ENCODE measurements at places on chromosomes 11 and 22. TPM values are rescaled to one million over a fixed set of nuclear protein-coding genes. Genes with fewer than 3 reads are reported as not detected.

GRCh38 chr11:3933165-3933628 is 77.7 kb downstream of the STIM1 start:
- H3K27me3 ChIP-seq = no peaks in the 10 kb centered on the region
- no peak overlapping the region for H3K27ac ChIP-seq
- H3K36me3 ChIP-seq = no peaks in the 10 kb centered on the region
- no peak overlapping the region for H3K4me3 ChIP-seq

DNA sequence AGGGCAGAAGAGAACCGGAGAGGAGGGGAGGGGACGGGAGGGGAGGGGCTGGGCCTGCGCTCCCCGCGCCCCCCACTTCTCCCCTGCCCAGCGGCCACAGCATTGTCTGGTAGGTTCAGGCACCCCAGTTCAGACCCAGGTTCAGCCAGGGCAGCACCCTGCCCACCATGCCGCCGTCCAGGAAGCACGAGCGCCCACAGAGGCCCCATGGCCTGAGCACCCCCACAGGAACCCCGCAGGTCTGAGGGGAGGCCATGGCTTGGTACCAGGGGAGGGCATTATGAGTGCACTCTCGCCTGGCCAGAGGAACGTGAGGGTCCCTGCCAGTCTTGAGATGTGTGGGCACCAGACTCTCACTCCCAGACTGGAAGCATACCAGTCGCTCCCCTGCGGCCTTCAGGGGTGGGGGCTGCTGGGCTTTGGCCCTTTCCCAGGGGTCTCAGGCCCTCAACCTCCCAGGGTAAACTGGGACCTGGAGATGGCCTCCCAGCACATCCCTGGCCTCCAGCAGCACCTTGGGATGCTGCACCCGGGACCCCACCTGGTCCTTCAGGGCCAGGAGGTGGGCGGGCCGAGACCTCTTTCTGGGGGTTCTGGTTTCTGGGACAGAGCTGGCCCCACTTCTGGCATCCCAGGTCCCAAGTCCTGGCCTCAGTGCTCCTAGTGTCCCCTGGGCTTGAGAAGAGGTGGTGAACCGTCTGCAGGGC is 597 bp upstream of the PLXNB2 start:
- H3K36me3 ChIP-seq = no peaks in the 10 kb centered on the region
- H3K27me3 ChIP-seq = no peaks in the 10 kb centered on the region
- H3K4me1 ChIP-seq = peaks cover 27% of the 10 kb centered on the region
- no peak overlapping the region for H3K27ac ChIP-seq

- no peaks in the 10 kb centered on the region for H3K36me3 ChIP-seq
- H3K4me1 ChIP-seq = no peaks in the 10 kb centered on the region
- no peak overlapping the region for H3K27ac ChIP-seq
- H3K4me3 ChIP-seq = no peak overlapping the region
- no peak for DNase-seq
- H3K27me3 ChIP-seq = peaks cover 18% of the 10 kb centered on the region
Observed at GRCh38 chr11:15072551-15073143, 746 bp upstream of the CALCB start.

GRCh38 chr11:13308704-13309103 is 31.1 kb downstream of the BMAL1 start:
- no peaks in the 10 kb centered on the region for H3K36me3 ChIP-seq
- no peak for DNase-seq
- H3K27ac ChIP-seq = no peak overlapping the region
- H3K27me3 ChIP-seq = no peaks in the 10 kb centered on the region
- no peaks in the 10 kb centered on the region for H3K4me1 ChIP-seq

Gene LDHAL6A
- total RNA-seq = not detected

GRCh38 chr11:2402890-2403645 is 2.5 kb downstream of the TSSC4 start:
- no peaks in the 10 kb centered on the region for H3K27me3 ChIP-seq
- peaks cover 18% of the 10 kb centered on the region for H3K4me1 ChIP-seq
- H3K36me3 ChIP-seq = no peaks in the 10 kb centered on the region
- no peak for DNase-seq
- no peak overlapping the region for H3K27ac ChIP-seq

DNA sequence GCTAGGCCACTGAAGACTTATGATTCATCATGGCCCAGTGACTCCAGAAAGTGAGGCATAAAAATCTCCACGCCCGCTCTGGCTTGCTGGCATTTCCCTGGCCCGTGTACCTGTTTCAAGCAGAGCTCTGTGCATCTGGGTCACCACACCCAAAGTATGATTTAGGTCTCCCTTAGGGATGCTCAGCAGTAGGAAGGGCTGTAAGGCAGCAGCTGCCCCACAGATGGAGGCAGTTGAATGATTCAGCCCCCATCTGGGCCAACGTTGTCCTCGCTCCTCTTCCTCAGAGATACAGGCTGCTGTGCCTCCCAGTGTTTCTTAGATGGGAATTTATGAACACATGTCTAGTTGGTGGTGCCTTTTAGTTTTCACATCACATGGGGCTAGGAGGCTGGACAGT is 21.6 kb downstream of the GPR83 start:
- H3K27me3 ChIP-seq = no peaks in the 10 kb centered on the region
- DNase-seq = no peak
- H3K4me1 ChIP-seq = no peaks in the 10 kb centered on the region
- H3K27ac ChIP-seq = no peak overlapping the region
- H3K4me3 ChIP-seq = no peak overlapping the region

Gene FAM227A
- 1.9 TPM for total RNA-seq

Gene FAR1
- total RNA-seq = 72.3 TPM

DNA sequence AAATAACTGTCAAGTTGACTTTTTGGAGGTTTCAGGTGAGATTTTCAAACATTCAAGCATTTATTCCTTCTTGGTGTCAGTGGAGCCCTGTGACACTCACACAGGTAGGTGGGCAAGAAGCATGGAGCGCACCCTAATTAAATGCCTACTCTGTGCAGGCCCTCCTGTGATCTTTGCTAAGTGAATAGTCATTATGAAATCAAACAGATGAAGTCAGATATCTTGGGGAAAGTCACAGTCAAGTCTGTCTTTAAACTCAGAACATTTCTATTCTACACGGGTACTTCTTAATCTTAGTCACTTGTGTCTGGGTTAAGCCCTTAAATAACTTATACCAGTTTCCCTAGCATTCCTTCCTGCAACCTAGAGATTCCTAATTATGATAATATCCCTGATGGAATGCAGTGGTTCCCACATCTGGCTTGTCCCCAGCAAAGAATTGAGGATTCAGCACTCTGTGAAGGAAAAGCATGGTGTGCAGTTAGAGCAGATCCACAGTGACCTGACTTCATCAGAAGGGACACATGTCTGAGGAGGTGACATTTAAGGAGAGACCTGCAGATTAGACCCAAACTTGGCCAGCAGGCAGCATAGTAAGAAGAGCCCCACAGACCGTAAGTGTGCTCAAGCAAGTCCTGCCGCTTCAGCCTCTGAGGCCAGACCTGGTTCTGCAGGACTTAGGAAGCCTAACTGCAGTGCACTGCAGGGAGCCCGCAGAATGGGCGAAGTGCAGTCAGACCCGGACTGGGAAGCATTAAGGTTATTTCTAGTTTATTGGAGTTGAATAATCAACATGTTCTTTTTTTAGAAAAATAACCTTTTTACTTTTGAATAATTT is 85.3 kb upstream of the GAL start:
- no peak overlapping the region for H3K4me3 ChIP-seq
- H3K27me3 ChIP-seq = no peaks in the 10 kb centered on the region
- no peaks in the 10 kb centered on the region for H3K4me1 ChIP-seq
- no peak for DNase-seq

DNA sequence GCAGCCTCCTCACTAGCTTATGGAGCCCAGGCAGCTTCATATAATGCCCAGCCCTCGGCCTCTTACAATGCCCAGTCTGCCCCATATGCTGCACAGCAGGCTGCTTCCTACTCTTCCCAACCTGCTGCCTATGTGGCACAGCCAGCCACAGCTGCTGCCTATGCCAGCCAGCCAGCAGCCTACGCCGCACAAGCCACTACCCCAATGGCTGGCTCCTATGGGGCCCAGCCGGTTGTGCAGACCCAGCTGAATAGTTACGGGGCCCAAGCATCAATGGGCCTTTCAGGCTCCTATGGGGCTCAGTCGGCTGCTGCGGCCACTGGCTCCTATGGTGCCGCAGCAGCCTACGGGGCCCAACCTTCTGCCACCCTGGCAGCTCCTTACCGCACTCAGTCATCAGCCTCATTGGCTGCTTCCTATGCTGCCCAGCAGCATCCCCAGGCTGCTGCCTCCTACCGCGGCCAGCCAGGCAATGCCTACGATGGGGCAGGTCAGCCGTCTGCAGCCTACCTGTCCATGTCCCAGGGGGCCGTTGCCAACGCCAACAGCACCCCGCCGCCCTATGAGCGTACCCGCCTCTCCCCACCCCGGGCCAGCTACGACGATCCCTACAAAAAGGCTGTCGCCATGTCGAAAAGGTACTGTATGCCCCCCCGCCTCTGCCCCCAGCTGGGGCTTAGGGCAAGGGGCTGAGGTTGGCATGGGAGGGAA is 8.8 kb downstream of the RBM14 start:
- no peaks in the 10 kb centered on the region for H3K27me3 ChIP-seq
- peaks cover 46% of the 10 kb centered on the region for H3K36me3 ChIP-seq
- H3K4me1 ChIP-seq = peaks cover 6% of the 10 kb centered on the region
- no peak overlapping the region for H3K27ac ChIP-seq

DNA sequence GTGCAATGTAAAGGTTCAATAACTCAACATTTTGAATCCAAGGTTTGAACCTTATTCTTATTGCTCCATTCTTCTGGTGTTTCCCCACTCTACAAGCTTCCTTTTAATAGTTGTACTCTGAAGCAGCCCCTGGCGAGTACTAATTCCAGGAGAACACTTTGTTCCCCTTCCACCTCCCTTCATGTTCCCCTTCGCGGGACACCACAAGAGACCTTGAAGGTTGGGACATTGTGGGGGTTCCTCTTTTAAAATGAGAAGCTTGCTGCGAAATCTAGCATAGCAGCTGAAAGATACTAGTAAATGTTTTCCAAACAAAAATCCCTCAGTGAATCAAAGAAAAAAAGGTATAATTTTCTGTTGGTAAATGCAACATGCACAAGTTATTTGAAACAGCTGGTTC is 626.3 kb upstream of the LRRC4C start:
- no peaks in the 10 kb centered on the region for H3K27me3 ChIP-seq
- DNase-seq = no peak
- H3K4me3 ChIP-seq = no peak overlapping the region

Gene NAV2
- 45.8 TPM for total RNA-seq

Gene FADS1
- total RNA-seq = 109 TPM

DNA sequence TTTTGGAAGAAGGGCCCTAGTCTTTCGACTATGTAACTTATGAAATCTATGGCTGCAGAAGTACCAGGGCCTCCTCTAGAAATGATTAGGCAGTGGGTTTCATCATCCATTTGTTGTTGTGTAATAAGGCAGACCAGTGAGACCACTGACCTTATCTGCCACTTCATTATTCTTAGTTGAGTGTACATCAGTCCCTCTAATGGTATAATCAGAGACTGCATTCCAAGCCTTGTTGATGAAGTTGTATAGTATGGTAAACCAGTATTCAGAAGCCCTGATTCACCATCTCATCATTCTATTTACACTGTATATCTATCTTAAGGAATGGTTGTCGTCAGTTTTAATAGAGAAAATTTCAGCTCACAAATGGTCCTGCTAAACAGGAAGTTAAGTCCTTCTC is 32.2 kb upstream of the GRIA4 start:
- no peaks in the 10 kb centered on the region for H3K4me1 ChIP-seq
- H3K27me3 ChIP-seq = no peaks in the 10 kb centered on the region
- H3K36me3 ChIP-seq = no peaks in the 10 kb centered on the region
- no peak overlapping the region for H3K4me3 ChIP-seq

Gene VSIG10L2
- not detected for total RNA-seq

DNA sequence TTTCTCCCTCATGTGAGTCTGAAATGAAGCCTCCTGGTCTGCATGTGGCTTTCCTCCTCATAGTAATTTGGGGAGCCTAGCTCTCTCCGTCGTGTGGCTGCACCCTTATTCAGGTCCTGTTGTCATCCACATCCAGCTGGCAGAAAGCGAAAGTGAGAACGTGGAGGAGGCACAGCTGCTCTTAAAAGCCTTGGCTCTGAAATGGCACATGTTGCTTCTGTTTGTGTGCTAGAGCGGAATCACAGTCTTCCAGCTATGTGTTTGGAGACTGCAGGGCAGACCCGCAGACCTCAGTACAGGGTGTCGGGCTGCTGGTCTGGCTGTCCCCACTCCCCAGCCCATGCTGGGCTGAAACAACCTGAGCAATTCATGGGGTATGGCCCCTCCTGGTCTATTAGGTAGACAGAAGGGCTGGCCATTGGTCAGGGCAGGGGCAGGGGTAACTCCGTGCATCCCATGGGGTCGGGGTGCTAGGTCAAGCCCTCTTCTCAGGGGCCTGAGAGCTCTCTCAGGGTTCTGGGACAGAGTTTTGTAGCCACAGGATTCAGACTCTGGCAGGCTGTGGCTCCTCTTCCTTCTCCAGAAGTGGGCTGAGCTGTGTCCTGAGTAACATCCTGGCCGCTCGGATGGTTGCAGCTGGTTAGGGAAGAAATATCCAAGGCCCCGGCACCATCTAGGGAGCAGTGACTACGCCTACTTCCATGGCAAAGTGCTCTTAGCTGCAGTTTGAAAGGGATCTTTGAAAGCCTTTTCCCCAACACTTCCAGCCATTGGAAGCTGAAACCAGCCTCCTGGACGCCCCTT is 50.6 kb downstream of the C11orf96 start:
- H3K27ac ChIP-seq = no peak overlapping the region
- H3K27me3 ChIP-seq = peaks cover 3% of the 10 kb centered on the region
- H3K4me3 ChIP-seq = no peak overlapping the region
- no peaks in the 10 kb centered on the region for H3K4me1 ChIP-seq

Gene OR52I2
- total RNA-seq = not detected

Gene OR5B21
- total RNA-seq = not detected

Gene APOBEC3B
- 13.6 TPM for total RNA-seq

Gene TEX12
- total RNA-seq = 0.46 TPM

GRCh38 chr22:37127350-37127878 is 17.9 kb upstream of the TMPRSS6 start:
- H3K27me3 ChIP-seq = no peaks in the 10 kb centered on the region
- H3K27ac ChIP-seq = no peak overlapping the region
- no peak for DNase-seq
- H3K4me1 ChIP-seq = no peaks in the 10 kb centered on the region
- H3K36me3 ChIP-seq = no peaks in the 10 kb centered on the region
- no peak overlapping the region for H3K4me3 ChIP-seq

- H3K27ac ChIP-seq = no peak overlapping the region
- no peaks in the 10 kb centered on the region for H3K27me3 ChIP-seq
- peaks cover 2% of the 10 kb centered on the region for H3K36me3 ChIP-seq
- no peak for DNase-seq
- H3K4me1 ChIP-seq = peaks cover 7% of the 10 kb centered on the region
- H3K4me3 ChIP-seq = no peak overlapping the region
Observed at GRCh38 chr11:72823105-72823804, 9.0 kb downstream of the ATG16L2 start.
